ENCODE measurements at places on chromosomes 3 and 15.

- no peak for DNase-seq
Measured at GRCh38 chr15:100919481-100920405, 586 bp downstream of the LRRK1 start.

DNA sequence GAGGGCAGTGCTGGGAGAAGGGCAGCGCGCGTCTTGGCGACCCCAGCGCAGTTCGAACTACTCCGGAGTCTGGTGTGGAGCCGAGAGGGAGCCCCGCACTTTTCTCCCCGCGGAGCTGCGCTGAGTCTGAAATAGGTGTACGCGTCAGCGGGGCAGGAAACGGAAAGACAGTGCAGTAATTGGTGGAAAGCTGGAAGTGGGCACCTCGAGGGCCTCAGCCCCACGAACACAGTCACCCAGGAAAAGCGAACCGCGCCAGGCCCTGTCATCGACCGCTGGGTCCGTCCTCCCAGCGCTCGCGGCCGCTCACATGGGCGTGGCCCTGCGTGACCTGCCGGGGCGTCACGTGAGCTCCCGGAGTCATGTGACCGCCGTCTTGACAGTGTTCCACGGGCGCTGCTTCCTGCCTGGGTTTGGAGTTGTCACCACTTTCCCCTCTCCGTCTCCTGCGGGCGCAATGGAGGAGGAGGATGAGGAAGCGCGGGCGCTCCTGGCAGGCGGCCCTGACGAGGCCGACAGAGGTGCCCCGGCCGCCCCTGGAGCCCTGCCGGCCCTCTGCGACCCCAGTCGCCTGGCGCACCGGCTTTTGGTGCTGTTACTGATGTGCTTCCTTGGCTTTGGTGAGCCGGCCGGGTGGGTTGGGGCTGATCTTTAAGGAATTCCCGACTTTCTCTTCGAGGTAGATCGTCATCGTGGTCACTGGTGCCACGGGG is at the start of gene MFSD1:
Gene MFSD1, plus strand, starts transcription at position 359 of the 713 bp plus-strand sequence. Its CDS starts 99 bp downstream, at position 458.
- DNase-seq, result peak; percentile 94

DNA sequence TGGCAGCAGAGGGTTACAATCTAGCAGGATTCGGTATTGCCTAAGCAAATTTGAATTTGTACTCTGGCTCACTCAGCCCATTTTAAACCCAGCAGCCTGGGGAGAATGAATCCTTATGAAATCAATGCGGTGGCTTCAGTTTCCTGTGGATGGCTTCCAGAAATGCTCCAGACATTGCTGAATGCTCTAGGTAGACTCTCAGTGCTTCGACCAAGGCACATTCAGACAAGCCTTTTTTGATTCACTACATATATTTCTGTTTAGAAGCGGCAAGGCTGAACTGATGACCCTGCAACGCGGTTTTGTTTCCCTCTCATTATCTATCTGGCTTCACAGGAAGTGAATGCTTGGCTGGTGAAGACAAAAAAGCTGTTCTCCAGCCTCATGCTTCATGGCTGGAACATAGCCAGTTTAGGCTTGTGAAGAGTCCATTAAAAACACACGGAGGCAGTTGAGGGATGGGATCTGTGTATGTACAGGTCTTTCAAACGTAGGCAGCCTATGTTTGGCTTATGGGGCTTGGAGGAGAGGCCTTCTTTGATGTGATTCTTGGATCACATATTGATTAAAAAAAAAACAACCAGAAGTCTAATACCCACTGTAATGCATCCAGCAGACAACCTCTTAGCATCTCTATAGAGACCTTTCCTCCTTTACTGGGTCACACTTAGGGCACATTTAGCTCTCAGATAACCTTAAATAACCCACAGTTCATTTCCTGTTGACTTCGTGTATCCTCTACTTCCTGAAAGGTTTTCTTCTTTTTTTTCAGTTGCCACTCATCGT is 400.2 kb upstream of the TBL1XR1 start:
- DNase-seq, result peak; percentile 61

- no peak for DNase-seq
Measured at GRCh38 chr3:171374260-171374659, 85.9 kb downstream of the TNIK start.

GRCh38 chr3:30187366-30187765 is 419.0 kb upstream of the TGFBR2 start:
- no peak for DNase-seq

DNA sequence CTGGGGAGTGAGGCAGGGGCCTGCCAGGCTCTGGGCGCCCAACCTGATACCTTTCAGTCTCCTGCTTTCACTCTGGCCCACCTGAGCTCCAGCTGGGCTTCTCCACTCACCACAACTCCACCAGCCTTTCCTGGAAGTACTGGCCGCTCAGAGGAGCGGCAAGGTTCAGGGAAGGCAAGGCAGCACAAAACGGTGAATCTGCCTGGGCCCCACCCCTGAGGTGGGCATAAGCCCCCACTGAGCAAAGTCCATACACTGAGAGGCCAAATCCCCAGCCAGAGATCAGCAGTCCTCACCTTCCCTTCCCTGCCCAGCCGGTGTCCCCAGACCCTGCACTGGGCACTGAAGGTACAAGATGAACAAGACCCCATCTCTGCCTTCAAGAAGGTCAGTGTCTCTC is 70.7 kb downstream of the TLE3 start:
- DNase-seq, result no peak

GRCh38 chr15:58758141-58758540 is 8.6 kb upstream of the ADAM10 start:
- DNase-seq, result peak; percentile 50

DNA sequence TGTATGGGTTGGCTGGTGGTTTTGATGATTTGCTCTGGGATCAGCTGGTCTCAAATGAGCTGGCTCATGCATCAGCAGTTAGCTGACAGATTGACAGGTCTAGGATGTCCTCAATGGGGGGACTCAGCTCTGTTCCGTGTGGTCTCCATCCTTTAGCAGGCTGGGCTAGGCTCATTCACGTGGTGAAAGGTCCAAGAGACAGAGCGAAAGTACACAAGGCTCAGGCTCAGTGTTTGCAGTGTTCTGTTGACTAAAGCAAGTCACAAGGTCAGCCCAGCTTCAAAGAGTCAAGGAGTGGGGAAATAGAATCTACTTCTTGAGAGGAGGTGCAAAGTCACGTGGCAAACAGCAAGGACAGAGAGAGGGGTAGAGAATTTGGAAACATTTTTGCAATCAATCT is 126.5 kb upstream of the CMC1 start:
- DNase-seq, result no peak

- no peak for DNase-seq
Measured at GRCh38 chr3:58157700-58158099, 53.1 kb downstream of the DNASE1L3 start.

- DNase-seq, result no peak
Measured at GRCh38 chr3:188090620-188091309, 63.2 kb upstream of the LPP start.

DNA sequence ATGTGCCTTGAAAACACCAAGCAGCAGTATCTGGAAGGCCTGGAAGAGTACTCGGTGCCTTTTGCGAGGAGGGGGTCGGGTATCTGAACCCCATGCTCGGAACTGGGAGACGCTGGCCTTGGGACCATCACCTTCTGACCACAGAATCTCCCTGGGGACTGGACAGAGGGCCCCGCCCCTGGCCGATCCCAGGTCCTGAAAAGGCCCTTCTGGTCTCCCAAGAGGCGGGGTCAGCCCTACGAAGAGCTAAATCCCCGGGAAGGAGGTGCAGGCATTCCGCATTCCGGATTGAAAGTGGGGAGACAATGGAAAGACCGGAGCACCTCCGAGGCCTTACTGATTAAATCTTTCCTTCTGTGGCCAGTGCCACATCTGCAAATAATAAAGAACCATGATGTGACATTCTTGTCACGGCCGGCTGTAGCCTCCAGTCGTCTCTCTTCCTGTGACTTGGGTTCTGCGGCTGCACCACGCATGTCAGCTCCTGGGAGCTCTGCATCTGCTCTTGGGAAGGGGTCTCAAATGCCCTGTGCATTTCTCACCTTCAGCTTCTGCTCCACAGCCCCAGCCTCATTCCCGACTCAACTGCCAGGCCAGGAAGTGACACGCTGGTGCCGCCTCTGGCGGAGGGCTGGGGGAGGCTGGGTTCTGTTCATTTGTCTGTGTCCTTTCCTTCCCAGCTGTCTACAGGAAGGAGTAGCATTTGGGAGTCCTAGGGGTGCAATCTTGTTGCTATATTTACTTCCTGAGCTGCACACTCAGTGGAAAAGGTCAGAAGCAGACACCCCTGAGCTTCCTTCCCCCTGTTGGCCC is 173.5 kb downstream of the KLF13 start:
- DNase-seq, result no peak

DNA sequence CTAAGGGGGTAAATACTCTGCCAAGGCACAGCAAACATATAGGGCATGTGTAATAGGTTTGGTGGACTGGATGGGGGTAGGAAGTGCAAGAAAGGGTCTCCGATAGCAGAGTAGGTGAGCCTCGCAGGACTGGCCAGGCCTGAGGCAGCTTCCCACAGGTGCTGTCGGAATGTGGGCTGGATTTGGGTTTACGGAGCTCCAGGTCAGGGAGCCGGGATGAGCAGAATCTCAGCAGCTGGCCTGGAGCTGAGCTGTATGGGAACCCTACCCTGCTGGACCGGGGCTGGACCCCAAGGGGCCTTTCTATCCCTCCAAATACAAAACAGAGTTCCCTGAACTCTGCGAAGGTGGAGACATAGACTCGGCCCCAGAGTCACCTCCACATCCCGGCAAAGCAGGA is 15.0 kb downstream of the KLF15 start:
- no peak for DNase-seq

DNA sequence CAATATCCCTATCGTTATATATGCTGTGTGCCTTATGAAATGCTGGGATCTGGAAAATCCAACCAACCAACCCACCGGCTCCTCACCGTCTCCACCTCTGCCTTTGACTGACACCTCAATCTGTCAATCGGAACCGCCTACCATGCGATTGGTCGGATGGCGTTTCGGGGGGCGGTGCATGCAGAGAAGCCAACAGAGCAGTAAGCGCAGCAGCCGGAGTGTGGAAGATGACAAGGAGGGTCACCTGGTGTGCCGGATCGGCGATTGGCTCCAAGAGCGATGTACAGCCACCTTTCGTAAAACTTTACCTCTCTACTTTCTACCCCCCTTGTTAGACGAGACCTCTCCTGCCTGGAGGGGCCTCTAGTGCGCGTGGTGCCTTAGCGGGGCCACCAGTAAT is 6.3 kb downstream of the CLK3 start:
- DNase-seq, result no peak

- DNase-seq, result no peak
Measured at GRCh38 chr15:93031103-93031464, 57.9 kb downstream of the RGMA start.

All from myocyte (in vitro differentiated cells).